ENCODE measurements at places on chromosomes 3 and 15.

DNA sequence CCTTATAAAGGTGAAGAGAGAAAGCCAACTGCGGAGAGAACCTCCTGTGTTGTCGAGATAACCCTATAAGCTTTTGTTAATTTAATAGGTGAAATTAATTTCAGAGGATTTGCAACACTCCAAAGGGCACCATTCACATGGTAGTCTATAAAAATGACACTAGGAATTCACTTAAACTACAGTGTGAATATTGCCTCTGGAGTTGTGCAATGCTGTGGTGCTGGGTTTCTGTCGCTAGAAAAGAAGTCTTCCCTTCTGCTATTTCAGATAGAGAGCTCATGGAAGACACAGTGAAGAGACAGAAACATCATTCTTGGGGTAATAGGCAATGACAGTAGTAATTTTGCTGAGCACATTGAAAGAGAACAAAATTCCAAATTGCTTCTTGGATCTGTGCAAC lies 28.8 kb upstream of the PROK2 start:
- DNase-seq = no peak

- DNase-seq = no peak
These were observed 381.4 kb downstream of the TBC1D5 start for GRCh38 chr3:17360991-17361390.

DNA sequence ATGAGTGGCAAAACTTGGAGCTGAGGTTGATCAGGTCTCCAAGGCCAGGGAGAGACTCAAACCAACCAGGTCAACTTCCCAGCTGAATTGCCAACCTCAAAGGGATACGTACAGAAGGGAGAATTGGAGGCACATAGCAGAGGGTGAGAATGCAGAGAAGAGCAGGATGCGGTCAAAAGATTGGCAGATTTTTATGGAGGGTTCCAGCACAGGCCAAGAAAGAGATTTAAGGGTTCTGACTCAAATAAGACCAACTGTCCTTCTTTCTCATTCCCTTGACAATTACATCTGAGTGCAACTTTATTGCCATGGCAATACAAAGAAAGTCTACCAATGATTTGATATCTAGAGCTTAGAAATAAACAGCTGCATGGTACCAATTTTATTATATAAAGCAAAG lies 33.2 kb downstream of the SCG5 start:
- DNase-seq = no peak

GRCh38 chr3:30297112-30297511 lies 309.3 kb upstream of the TGFBR2 start:
- DNase-seq = no peak

- no peak for DNase-seq
These were observed 530.9 kb upstream of the CBLB start for GRCh38 chr3:106399761-106400160.

DNA sequence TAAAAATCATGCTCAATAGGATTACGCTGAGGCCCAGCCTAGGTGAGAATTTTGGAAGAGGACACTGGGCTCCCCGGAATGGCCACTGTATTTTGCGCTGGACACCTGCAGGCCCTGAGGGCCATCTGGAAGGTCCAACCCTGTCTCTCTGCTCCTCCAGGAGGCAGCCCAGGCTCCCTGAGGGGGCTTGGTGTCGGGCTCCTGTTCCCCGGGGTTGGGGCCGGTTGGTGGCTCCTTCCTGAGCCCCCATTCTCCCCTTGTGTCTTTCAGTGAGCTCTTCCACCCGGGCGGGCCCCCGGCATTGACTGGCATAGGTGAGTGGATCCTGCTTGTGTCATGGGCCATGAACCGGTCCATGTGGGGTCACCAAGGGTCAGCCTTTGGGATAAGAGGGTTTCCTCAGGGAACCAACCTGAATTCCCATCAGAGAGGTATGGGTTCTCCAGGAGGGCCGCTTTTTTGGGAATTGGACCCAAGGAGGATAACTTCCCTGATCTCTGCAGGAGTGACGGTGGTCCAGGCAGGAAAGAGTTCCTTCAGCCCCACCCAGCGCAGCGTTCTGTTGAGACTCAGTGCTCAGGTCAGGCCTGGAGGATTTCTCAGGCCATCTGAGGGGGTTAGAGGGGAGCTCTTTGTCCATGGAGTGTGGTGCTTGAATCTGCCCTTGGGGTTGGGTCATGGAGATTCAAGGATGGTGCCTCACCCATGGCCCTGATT lies 187.8 kb downstream of the UBE3A start:
- no peak for DNase-seq

GRCh38 chr3:171057072-171057471 lies 30.6 kb upstream of the SLC2A2 start:
- DNase-seq = no peak

GRCh38 chr3:69283496-69283895 lies 102.4 kb downstream of the FRMD4B start:
- peak; percentile 24 for DNase-seq

GRCh38 chr15:71128939-71129562 lies 13.8 kb downstream of the THSD4 start:
- peak; percentile 60 for DNase-seq

GRCh38 chr3:168090306-168091085 lies 5.2 kb downstream of the GOLIM4 start:
- DNase-seq = no peak

GRCh38 chr3:97934980-97935695 lies 37.1 kb downstream of the RIOX2 start:
- no peak for DNase-seq

- DNase-seq = no peak
These were observed 19.8 kb downstream of the MRPS11 start for GRCh38 chr15:88487178-88487795.

GRCh38 chr3:188338086-188338485 lies 184.1 kb downstream of the LPP start:
- no peak for DNase-seq
